Renal cortical epithelial cell (primary cell): ENCODE measurements at places on chromosomes 2 and 18. TPM values are rescaled to one million over a fixed set of nuclear protein-coding genes. Genes with fewer than 3 reads are reported as not detected.

GRCh38 chr18:68447286-68447685 lies 267.6 kb downstream of the TMX3 start:
- peak; percentile 56 for DNase-seq

DNA sequence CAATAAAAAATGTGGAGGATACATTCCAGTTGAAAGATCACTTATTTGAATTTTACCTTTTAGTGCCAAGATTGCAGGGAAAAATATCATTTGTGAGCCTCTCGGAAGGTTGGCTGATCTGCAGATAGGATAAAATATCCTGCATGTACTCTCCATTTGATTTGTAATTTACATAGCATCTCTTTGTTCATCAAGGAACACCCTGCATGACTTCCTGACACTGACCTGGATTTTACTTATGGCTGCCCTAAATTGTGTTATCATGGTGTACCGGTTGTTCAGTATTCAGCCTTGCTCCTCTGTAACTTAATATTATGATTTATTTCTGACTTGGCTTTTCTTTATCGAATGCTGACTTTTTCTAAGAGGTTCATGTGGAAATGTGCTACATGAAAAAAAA lies 226.4 kb downstream of the PIK3C3 start:
- DNase-seq = no peak

DNA sequence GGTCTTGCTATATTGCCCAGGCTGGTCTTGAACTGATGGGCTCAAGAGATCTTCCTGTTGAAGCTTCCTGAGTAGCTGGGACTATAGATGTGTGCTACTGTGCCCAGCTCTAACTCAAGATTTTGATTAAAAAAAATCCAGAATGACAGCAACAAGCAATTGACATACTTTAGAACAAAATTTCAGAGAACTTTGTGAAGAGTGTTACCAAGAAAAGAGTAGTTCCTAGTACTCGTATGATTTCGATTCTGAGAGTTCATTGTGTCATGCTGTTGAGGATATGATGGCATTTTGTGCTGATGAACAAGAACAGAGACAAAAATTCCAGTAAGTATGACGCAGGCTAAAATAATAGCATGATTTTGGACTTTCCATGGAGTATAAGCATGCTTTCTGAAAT lies 90.2 kb upstream of the TWSG1 start:
- no peak for DNase-seq

DNA sequence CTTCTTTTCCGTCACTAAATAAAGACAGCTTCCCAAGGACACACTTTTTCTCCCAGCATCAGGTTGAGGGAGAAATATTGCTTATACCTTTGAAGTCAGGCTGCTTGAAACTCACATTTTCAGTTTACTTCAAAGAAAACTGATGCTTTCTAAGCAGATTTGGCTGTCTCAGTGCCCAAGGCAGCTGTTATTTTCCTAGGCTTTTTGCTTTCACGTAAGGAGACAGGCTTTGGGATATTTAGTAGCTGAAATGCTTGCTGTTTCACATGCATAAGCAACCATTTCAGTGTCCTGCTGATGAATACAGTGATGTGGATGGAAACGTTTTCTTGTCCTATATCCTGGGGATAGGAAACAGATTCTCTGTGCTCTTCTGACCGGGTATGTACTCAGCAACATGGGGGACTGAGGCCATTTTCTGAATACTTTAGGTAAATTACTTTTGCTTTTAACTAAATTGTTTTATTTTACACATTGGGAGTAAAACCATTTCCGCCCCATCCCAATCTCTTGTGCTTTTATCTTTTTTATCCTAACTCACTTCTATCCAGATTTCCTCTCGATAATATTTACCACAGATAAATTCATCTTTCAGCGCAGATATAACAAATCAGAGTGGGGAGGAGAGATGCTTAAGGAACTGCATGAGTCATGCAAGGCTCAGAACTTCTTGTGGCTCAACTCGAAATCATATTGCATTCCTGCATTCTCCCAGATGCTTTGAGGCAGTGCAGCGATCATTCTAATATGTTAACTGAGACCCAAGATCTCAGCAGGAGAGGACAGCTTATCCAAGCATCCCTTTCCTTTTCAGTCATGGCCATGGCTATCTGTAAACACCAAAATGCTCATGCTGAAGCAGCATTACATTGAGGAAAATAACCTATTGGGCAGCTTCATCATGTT lies 22.2 kb downstream of the GALR1 start:
- no peak for DNase-seq

- no peak for DNase-seq
Measured at GRCh38 chr2:207706936-207707860, 4.2 kb upstream of the CCNYL1 start.

DNA sequence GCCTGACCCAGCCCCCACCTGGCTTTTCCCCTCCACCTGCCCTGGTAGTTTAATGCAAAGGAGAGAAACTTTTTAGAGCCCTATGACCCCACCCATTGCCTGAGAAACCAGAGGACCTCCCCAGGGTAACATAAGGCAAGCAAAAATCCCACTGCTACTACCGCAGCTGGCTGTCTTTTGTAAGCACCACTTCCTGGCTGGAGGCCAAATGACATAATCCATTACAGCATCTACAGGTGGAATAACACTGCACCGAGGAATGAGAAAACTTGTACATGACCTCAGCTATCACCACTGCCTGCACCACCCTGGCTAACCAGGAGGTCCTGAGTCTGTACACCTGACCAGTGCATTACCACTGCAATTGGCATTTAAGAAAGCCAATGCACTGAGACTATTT lies 149.6 kb upstream of the GALNT5 start:
- peak; percentile 33 for DNase-seq

- DNase-seq = no peak
Measured at GRCh38 chr2:129056309-129056958, 737.8 kb upstream of the HS6ST1 start.

GRCh38 chr2:6999211-6999877 lies 82.1 kb downstream of the RNF144A start:
- no peak for DNase-seq

DNA sequence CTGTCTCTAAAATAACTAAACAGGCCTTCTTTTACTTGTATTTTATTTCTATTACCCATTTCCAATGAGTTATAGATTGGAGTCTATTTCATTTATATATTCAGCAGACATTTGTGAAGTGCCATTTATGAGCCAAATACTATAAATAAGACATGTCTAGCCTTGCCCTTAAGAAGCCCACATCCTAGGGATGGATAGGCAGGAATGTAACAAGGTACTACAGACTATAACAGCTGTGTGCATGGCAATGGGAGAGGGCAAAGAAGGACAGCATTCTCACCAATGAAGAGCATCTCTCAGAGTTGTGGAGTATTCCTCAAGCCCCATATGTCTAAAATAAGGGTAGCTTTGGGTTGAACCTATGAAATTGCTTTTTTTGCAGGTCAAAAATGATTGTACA lies 161.9 kb upstream of the RASGRP3 start:
- DNase-seq = no peak

DNA sequence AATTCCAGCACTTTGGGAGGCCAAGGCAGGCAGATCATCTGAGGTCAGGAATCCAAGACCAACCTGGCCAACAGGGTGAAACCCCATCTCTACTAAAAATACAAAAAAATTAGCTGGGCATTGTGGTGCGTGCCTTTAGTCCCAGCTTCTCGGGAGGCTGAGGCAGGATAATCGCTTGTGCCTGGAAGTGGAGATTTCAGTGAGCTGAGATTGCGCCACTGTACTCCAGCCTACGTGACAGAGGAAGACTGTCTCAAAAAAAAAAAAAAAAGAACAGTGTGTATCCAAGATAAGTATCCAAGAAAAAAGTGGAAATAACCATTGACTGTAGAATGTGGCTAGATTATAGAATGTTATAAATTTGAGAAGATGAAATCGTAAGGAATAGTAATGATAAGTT lies 142.1 kb downstream of the FAM124B start:
- no peak for DNase-seq

DNA sequence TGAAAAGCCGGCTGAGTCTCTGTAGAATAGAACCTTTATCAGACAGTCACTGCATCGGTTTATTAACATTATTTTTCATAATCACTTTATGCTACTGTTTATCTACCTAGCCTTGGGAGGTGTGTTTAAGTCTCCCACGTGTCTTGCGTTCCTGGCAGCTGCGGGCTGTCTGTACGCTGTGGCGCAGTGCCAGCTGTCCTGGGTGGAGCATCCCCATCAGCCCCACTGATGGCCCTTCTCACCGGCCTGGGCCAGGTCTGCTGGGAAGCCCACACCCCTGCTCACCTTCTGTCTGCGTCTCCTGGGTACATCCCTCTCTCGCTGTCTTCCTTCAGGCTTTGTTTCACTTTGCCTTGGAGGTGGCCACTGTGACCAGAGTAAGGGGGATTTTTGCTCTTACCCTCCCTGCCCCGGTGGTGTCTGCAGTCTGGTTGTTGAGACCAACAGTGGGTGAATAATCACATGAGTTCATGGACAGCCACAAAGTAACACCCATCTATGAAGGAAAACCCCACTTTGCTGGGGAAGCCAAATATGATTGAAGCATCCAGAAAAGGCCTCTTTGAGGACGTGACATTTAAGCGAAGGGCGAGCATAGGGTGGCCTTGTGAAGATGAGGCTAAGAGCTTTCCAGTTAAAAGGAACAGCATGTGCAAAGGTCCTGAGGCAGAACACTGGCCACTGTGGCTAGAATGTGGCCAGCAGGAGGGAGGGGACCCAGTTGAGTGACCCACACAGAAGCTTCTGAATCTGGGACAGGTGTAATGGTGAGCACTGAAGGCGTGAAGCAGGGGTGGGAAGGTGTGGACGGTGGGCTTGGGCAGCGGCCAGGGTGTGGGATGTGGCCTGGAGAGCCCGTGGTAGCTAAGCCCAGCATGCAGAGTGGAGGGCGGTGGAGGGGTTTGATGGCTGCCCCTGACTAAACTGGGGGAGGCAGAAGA lies 41.7 kb downstream of the RAMP1 start:
- DNase-seq = no peak

GRCh38 chr2:200455958-200456421 lies 53.9 kb downstream of the KCTD18 start:
- peak; percentile 59 for DNase-seq

DNA sequence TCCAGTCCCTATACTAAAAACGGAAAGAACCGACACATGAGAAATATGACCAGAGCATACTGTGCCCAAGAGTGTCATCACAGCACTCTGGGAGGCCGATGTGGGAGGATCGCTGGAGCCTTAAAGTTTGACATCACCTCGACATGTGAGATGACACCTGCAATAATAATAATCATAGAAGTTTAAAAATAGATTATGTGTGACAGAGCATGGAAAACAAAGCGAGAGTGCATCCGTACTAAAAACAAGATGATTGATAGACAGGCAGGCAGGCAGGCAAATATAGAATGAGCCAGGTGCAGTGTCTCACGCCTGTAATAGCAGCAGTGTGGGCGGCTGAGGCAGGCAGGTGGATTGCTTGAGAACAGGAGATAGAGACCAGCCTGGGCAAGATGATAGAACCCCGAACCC lies 114.8 kb upstream of the ANKRD30BL start:
- DNase-seq = no peak

DNA sequence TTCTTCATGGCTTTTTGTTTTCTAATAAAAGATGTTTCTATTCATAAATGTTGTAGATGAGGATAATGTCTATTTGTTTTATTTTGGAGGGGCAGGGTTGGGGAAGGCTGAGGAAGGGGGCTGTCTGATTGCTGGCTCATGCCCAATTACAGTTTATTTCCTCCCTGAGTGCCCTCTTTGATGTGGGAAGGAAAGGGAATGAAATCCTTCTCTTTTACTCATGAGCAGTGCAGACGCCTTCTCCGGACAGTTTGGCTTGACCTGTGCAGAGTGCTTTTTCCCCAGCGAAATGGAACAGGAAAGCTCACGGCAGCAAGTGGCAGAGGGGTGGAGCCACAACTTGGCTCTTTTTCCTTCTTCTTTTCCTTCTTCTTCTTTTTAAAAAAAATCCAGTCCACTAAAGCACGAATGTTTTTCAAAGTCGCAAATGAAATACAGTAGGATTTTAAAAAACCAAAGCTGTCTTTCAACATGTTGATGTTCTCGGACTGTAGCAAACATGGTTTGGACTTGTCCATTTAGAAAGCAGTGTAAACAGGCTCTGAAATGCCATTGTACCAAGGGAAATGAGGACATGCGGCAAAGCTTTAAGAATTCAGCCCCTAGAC lies 34.5 kb downstream of the RAB31 start:
- peak; percentile 84 for DNase-seq

DNA sequence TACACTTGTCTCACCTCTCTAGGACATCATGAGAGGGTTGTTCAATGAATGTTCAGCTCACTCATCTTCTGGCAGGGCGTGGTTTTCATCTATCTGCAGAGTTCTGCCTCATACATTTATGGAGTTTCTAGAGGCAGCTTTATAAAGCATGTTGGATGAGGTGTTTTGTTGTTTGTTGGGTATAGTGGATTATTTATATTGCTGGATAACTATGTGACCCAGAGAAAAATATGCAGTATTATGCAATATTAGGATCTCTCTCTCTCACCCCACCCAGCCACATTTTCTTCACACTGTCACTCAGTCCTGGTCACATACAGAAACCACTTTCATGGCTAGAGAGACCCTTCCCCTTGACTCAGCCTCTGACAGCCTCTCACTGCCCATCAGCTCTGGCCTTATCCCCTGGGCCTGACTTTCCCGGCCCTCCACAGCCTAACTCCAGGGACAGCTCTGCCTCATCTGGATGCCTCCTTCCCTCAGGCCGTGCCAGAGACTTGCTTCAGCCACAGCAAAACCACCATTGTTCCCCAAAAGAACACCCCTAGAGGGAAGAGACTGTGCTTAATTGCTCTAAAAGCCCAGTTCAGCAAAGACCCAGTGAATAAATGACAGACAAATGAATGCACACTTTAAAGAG lies 260.3 kb downstream of the MYCN start:
- no peak for DNase-seq

- DNase-seq = no peak
Measured at GRCh38 chr18:49172246-49172645, 221.5 kb upstream of the SMAD7 start.

DNA sequence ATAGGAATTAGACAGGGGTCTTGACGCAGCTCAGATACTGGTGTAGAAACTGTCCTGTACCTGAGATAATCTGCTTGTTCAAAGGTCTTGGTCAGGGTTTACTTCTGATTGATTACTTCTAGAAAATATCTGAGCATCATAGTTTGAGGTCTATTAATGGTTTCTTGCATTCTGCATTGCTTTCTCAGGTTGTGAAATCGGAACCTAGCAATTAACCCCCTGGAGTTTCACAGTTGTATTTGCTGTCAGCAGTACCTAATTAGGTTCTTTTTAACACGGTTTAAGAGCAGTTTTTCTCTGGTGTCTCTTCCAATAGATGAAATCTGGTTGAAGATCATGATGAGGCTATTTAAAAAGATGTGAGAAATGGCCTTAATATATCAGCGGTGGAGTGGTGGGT lies 428.6 kb upstream of the SYT4 start:
- no peak for DNase-seq

- no peak for DNase-seq
Measured at GRCh38 chr2:158712791-158713522, 82.2 kb upstream of the DAPL1 start.

Gene HTR2B
- total RNA-seq = 0.05 TPM in 1 of 2 replicates, not detected in the other

Gene CYRIA
- 9.2 and 11.6 TPM in 2 replicates for total RNA-seq

Gene ZBTB7C
- 0.17 and 0.99 TPM in 2 replicates for total RNA-seq

Gene CNGA3
- not detected in 2 replicates for total RNA-seq

Gene LBX2
- total RNA-seq = 0.99 and 1.0 TPM in 2 replicates

Gene SERPINB4
- 0.17 and 0.35 TPM in 2 replicates for total RNA-seq

Gene PLA2R1
- total RNA-seq = 10.2 and 17.8 TPM in 2 replicates
